ENCODE measurements at places on chromosomes 1 and 21.

DNA sequence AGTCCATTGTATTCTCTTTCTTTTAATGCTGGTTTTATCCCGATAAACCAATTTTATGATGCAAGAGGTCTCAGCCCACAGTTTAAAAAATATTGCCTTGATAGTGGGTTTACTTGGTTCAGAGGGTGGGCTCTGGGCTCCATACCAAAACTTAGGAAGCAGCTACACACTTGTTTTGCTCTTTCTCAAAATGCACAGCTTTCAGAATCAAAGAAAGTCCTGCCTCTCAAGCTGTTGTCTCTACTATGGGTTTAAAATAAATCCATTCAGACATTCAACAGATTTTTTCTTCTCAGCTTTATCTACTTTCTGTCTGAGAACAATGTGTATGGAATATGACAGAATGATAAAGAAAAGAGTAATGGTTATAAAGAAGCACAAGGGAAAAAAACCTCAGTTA is 14.8 kb upstream of the HHAT start:
- no peak for DNase-seq

GRCh38 chr21:40047993-40048730 is 180.9 kb downstream of the PCP4 start:
- no peak for DNase-seq

- DNase-seq, result no peak
Observed at GRCh38 chr1:97277891-97278654, 556.5 kb downstream of the PTBP2 start.

DNA sequence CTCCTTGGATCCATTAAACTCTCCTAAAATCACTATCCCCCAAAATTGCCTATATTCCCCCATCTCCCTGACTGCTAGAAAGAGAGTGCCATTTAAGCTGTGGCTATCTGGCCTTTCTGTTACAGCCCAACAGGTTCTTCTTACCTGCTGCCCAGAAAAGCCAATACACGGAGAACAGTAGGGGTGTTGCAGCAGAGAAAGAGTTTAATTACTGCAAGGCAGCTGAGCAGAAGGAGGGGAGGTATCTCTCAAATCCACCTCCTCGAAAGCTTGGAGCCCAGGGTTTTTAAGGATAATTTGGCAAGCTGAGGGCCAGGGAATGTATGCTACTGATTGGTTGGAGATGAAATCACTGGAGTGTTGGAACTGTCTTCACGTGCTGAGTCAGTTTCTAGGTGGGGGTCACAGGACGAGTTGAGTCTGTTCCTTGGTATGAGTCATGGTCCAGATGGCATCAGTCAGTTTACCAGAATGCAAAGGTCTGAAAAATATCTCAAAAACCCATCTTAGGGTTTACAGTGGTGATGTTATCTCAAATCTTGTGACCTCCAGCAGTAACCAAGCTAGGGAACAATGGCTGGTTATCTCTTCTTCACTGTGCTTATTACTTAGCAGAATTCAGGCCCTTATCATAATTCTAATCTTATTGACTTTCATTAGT is 89.8 kb downstream of the SMYD3 start:
- DNase-seq, result no peak

- DNase-seq, result no peak
Observed at GRCh38 chr1:150622303-150622975, 7.0 kb downstream of the ENSA start.

- DNase-seq, result no peak
Observed at GRCh38 chr1:21706151-21706835, 37.1 kb upstream of the RAP1GAP start.

DNA sequence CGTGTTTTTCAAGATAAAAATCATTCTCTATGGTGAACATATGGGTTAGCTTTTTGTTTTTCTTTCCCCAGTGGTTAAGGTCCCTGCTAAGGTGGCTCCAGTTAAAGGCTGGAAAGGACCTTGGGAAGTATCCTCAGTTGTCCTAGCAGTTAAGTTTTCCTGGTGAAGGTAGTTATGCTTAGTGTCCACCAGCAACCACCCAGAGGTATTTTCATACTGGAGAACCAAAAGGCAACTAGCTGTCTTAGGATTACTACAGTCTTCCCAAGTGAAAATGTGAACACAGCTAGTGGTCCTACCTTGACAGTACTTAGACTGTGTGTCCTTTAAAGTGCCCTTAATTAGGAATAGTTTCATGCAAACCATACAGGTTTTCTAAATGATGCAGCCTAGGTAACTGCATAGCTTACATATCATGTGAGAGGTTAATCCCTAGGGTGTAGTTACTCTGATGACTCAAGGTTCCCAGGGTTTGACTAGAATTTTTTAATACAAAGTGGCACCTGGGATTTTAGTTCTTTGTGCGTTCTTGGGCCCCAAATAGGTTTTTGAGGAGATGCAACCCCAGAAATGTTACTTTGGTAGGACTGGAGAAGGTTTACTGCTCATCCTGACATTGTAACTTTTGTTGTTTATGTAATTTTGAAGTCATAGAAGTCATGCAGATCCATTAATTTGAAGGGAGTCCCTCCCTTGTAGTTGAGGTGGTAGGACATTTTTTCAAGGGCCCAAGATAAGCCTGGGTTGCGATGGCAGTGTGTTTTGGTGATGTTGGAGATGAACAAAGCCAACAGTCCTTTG is 36.5 kb downstream of the YY1AP1 start:
- no peak for DNase-seq

DNA sequence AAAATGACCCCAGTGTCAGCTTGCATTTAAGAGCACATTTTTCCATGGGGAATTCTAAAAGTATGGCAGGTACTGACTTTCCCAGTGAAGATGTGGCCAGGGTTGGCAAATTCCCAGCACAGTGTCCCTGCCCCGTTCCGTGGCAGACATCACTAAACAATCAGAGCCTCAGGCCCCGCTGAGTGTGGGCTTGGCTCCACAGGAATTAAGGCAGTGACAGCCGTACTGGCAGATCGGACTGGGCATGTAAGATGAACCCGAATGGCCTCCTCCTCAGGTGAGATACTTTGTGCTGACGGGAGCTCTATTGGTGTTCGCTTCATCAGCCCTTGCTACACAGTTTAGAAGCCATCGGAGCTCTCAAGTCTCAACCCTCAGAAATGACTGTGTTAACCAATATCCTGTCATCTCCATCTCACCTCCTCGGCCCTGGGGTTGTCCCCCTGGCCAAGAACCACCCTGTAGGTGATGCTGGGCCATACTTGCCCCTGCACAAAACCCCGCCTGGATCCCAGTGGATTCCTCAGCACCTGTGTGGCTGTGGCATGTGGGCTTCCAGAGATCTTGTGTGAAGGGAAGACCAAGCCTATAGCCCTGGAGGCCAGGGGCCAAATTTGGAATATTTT is 29.0 kb upstream of the ABCG1 start:
- DNase-seq, result no peak

DNA sequence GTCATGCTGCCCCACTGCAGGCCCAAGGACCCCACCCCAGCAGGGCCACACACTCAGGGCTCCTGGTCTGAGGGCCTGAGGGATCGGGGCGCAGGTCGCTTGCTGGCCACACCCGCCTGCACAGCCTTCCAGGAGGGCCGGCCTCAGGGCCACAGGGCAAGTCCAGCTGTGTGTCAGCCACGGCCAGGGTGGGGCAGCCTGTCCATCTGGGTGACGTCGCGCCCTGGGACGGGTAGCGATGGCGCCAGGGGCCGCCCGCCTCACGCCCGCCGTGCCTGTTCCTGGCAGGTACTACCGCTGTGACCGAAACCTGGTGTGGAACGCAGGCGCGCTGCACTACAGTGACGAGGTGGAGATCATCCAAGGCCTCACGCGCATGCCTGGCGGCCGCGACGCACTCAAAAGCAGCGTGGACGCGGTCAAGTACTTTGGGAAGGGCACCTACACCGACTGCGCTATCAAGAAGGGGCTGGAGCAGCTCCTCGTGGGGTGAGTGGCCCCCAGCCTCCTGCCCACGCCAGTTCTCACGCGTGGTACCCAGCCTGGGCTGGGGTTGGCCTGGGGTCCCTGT is 2.5 kb downstream of the COL6A1 start:
- DNase-seq, result no peak
